Activated CD4-positive, alpha-beta T cell treated with anti-CD3 and anti-CD28 coated beads for 1 hour (primary cell): ENCODE measurements at places on chromosomes 16 and 17.

- DNase-seq, result no peak
Observed at GRCh38 chr17:19016881-19017280, 12.3 kb upstream of the FAM83G start.

- no peak for DNase-seq
Observed at GRCh38 chr17:7233701-7234082, 625 bp downstream of the DVL2 start.

DNA sequence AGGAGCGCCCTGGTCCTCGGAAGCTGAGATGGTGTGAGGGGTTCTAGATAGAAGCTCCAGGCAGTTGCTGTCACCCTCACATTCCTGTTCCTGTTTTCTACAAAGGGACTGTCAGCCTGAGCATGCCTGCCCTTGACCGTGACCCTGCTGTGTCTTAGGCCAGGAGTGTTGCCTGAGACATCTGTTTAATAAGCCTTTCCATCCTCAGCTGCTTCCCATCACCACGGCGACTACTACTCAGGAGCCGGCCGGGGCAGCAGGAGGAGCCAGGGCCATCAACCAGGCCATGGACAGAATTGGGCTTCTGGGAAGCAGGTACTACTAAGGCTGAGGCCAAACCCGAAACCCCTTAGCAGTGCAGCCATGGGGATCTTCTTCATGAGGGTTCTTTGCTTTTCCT, 151.4 kb downstream of the KATNIP start:
- DNase-seq, result no peak

GRCh38 chr17:37273409-37274051, 102.3 kb upstream of the C17orf78 start:
- no peak for DNase-seq

DNA sequence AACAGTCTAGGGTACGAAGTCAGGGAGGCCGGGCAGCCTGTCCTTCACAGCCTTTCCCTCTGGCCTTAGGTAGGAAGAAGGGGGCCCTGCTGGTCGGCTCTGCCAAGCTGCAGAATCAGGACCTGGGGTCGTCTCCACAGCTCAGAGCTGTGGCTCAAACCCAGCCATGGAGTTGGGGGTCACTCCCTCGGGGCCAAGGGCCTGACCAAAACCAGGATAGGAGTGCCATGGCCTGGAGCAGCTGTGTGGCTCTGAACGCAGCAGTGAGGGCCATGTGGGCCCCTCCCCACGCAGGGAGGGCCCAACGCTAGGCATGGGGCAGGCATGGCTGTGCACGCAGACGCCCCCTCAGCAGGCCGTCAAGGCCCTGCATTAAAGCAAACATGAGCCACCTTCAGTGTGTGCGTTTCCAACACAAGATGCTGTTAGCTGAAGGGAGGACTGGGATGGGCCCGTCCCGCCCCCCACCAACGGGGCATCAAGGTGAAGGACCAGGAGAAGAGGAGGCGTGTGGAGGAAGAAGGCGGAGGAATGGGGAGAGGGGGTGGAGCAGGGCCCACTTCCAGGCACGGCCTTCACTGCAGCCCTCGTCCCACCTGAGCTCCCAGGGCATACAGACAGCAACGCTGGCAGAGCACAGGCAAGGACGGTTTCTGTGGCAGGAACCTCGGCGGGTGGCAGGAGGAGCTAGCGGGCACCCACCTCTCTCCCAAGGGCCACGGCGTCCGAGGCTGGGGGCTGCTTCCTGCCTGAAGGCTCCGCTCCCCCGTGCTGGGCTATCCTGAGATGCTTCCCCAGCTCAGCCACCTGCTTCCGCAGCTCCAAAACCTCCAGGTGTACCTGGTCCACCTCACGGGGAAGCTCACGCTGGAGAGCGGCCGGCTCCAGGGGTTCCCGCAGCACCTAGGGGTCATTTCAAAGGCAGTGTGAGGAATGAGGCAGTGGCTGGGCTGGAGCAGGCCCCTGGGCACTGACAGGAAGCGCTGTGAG, 55.3 kb downstream of the CCDC57 start:
- no peak for DNase-seq

- DNase-seq, result no peak
Observed at GRCh38 chr17:48756830-48757251, 28.3 kb upstream of the HOXB13 start.
